T-helper 1 cell treated with Interleukin-12 subunit alpha and Interleukin-12 subunit beta and Interleukin-4 antibody, amounts not matched to agents 30 ng/mL and 1 ng/mL, for 36 hours (primary cell): ENCODE measurements at places on chromosomes 4 and X. TPM values are rescaled to one million over a fixed set of nuclear protein-coding genes. Genes with fewer than 3 reads are reported as not detected.

The TRIM2 gene
- 0.27 and 0.42 TPM in 2 replicates for total RNA-seq

The ANOS1 gene
- total RNA-seq = not detected in 2 replicates

The ZDHHC15 gene
- total RNA-seq = not detected in 2 replicates

The PCDH10 gene
- not detected in 2 replicates for total RNA-seq

The GNRHR gene
- not detected in 2 replicates for total RNA-seq

The MAGEA12 gene
- not detected in 2 replicates for total RNA-seq

The PNMA3 gene
- 2.4 and 2.7 TPM in 2 replicates for total RNA-seq

The NLGN4X gene
- not detected in 2 replicates for total RNA-seq

The MID1 gene
- total RNA-seq = 0.07 and 0.22 TPM in 2 replicates

The MXRA5 gene
- total RNA-seq = not detected in 2 replicates

The NLGN3 gene
- total RNA-seq = 2.3 and 3.1 TPM in 2 replicates

The STARD8 gene
- 2.1 TPM in 2 replicates for total RNA-seq

The CYLC1 gene
- not detected in 2 replicates for total RNA-seq

The RPA4 gene
- 0.29 and 0.83 TPM in 2 replicates for total RNA-seq

The CDKL5 gene
- 0.68 and 1.2 TPM in 2 replicates for total RNA-seq
